Mesenteric fat pad (tissue), 1 donor: ENCODE measurements at places on chromosomes 1 and 21. TPM values are rescaled to one million over a fixed set of nuclear protein-coding genes. Genes with fewer than 3 reads are reported as not detected.

DNA sequence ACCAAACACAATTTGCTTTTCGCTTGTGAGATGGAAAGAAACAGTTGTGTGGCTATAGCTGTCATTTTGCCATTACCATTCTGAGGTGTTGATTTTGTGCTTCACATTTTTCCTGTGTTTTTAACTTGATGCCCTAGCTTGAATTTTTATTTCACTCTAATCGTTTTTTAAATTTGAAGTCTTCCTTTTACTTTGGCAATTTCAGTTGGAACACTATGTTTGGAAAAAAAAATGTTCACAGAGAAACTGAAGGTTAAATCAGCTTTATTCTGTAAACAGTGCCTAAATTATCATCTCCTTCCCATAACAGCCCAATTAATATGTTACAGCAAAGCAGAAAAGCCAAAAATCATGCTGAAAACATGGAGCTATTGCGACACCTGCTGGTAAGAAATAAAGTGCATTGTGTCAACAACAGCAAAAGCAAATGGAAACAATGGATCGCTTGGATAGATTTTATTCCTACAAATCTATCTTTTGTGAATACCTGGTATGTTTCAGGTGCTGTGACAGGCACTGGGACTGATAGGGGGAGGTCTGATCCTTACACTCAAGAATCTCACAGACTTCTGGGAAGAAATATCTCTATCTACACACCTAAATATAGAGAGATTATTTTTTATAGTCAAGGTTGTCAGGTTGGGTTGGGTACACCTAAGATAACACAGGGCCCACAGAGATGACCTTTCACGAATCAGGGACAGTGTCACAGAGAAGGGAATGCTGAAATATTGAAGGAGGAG is 16.2 kb upstream of the ERICH3 start:
- no peak for DNase-seq

DNA sequence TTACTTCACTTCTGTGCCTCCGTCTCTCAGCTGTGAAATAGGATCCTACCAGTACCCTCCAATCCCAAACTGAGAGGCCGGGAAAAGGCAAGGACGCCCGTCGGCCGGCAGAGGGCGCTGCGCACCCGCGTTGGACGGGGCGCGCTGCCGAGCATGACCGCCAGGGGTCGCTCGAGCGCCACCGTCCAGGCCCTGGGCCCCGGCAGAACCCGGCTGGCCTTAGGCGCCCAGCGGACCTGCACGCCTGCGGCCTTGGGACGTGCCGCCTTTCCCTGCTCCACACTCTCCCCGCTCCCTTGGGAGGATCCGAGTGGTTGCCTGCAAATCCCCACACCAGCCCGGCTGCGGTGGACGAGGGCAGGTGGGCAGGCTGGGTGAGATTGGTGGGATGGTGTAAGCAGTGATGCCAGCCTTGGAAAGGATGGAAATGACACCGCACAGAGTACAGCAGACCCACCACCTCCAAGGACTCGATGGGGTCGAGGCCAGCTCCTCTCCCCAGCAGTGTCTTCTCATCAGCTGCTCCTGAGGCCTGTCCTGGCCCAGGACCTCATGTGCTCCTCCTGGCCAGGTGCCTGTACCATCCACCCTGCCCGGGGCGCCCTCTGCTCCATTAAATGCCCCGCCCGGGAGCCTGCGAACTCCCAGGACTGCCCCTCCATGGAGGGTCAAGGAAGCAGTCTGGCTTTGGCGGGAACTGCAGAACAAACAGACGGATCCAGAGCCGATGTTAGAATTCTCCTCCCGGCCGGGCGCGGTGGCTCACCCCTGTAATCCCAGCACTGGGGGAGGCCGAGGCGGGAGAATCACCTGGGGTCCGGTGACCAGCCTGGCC is 47.4 kb upstream of the LBR start:
- peak; percentile 93 for DNase-seq

- DNase-seq = peak; percentile 98
Measured at GRCh38 chr1:31788138-31788824, 24.1 kb upstream of the ADGRB2 start.

PAQR6 gene
- 1.4 TPM for total RNA-seq

DNA sequence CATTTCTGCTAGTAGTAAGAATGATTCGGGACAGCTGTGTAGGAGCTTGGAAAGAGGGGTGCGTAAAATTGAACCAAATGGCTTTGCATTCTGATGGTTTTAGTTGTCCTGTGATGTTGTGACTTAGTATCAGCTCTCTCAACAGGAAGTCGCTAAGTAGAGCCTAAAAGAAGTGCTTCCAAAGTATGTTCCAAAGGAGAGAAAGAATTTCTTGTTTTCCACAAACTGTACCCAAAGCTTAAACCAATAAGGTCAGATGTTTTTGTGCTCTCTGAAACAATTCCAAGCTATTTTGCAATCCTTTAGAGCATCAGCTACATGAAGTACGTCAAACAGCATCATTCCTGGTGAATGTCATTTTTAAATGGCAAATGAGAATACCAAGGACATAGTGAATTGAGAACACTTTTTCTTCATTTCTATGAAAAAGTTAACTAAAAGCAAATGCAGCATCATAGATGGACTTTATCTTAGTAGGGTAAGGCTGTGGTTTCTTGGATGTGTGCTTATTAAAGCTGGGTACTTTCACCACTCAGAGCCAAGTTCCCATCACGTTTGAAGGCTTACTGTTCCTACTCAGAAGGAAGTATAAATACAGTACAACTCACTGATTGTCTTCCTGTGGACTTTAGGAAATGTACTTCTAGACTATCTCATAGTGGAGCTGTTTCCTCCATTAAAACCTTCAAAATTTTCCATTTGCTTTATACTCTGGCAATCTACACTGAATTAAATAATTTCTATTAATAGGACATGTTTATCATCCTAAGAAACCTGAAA is 148.6 kb downstream of the C1orf21 start:
- no peak for DNase-seq

- peak; percentile 83 for DNase-seq
Measured at GRCh38 chr1:157105988-157106812, 6.6 kb upstream of the ETV3L start.

CGN gene
- total RNA-seq = 0.13 TPM

HP1BP3 gene
- total RNA-seq = 149 TPM

GRCh38 chr1:110242062-110242461 is 31.9 kb downstream of the KCNC4 start:
- no peak for DNase-seq
